KBM-7 (cell line): ENCODE measurements at places on chromosomes 2 and 18.

GRCh38 chr2:37621199-37621598 is 50.2 kb downstream of the CDC42EP3 start:
- DNase-seq, result no peak

DNA sequence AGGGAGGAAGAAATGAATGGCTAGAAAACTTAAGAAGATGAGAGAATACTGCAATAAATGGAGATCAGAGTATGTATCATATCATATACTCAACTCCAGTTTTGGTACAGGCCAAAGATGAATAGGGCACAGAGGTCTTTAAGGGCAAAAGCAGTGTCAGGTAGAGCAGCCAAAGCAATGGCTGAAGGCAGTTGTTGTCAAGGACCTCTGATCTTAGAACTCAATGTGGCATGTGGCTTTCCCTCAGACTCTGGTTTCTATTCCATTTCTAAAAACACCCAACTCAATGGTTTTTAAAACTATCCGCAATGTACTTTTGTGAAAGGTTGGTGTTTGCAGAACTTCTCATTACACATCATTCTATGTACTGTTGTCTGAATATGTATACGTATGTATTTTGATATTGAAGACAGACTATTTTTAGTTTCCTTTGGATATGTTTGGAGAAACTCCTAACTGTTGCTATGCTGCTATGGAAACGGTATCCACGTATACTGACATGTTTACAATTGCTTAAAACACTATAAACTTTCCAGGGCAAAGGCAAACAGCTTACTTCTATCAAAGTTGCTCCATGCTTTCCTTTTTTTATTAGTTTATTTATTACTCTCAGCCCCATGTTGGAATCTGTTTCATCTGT is 58.1 kb upstream of the PELI1 start:
- no peak for DNase-seq

DNA sequence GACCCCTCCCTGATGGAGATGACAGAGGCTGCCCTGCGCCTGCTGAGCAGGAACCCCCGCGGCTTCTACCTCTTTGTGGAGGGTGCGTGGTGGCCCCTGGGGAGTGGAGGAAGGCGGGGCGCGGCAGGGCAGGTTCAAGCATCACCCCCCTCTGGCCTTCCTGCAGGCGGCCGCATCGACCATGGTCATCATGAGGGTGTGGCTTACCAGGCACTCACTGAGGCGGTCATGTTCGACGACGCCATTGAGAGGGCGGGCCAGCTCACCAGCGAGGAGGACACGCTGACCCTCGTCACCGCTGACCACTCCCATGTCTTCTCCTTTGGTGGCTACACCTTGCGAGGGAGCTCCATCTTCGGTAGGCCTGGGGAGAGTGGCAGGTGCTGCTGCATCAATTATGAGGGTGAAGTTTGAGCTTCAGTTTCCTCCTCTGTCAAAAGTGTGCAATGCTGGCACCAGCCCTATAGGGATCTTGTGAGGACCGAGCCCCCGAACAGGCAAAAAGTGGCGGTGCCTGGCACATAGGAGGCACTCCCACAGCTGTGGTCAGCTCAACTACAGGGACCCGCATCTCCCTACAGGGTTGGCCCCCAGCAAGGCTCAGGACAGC is 2.2 kb downstream of the ALPI start:
- DNase-seq, result no peak

DNA sequence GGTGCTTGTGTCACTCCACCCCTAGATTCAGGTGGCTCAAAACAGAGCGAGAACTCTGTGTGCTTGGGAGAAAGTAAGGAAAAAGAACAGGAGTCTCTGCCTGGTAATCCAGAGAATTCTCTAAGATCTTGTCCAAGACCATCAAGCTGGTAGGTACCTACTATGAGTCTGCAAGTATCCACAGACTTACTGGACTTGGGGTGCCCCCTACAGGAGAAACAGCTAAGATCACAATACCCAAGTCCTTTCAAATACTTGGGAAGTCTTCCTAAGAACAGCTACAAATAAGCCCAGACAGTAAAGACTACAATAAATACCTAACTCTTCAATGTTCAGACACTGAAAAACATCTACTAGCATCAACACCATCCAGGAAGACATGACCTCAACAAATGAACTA is 1143.6 kb upstream of the ACVR2A start:
- DNase-seq, result peak; percentile 11

GRCh38 chr2:239712755-239713154 is 311.9 kb upstream of the HDAC4 start:
- DNase-seq, result no peak

- DNase-seq, result no peak
These were observed 83.6 kb downstream of the CTNNA2 start for GRCh38 chr2:79596403-79596802.

DNA sequence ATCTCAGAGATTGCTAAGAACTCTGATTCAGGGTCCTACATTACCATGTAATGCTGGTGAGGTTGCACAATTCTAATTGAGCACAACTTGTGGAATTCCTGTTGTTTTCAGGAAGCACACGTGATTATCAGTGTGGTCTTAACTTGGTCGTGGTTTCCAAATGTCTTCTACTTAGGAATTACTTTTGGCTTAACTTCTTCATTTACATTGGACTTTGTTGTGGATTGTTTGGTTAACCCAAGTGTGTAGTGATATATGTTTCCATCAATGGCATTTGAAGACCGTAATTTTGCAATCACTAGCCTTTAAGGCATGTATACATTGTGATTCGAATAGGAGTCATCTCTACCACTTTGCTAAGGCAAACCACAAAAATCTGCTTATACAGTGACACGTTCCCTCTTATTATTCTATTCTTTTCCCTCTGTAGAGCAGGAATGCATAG is 373.3 kb downstream of the IRS1 start:
- DNase-seq, result peak; percentile 9

- DNase-seq, result no peak
These were observed 21.7 kb upstream of the CDH2 start for GRCh38 chr18:28198620-28199019.
